C1 segment of cervical spinal cord (tissue), 14 donors: ENCODE measurements at places on chromosomes 3 and 15.
A peak's percentile ranks its signal among the peaks of the same experiment; 100 is the strongest.

- no peak for DNase-seq
Measured at GRCh38 chr15:60993008-60993407, 236.1 kb downstream of the RORA start.

- DNase-seq = no peak
Measured at GRCh38 chr15:68566377-68566954, 12.3 kb upstream of the CORO2B start.

GRCh38 chr3:53142986-53143385 lies 12.8 kb upstream of the RFT1 start:
- DNase-seq = peak; percentile 31

DNA sequence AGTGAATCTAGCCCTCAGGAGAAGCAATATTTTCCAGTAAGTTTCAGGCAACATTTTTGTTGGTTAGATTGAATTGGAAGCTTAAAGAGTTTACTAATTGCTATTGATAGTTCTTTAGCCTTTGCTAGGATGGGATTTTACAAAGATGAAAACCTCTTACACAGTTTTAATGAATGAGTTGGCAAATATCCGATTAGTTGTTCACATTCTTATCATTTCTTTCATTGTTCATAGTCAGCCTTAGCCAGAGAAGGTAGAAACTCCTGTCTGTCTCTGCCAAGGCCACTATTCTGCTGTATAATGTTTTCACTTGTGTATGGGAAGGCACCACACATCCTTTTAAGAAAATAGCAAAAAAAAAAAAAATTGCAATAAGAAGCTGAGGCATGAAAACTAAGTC lies 222.0 kb upstream of the MANF start:
- no peak for DNase-seq

DNA sequence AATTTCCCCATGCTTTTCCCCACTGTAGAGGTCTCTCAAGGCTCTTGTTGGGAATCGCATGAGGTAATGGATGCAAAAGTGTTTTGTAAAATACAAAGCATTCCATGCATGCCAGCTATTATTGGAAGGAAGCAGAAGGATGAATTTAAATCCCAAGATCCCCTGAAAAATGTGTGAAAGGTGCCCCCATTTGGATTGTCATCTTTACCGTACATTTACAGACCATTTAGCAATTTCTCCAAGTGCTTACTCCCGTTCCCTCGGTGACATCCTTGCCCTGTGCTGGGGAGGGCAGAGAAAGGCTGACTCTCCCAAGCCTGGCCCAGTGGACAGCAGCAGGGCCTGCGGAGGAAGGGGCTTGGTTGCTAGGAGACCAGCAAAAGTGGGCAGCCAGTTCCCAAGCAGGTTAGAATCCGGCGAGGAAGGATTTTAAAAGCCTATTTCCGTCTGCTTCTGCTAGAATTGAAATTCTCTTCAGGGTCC lies 31.1 kb upstream of the NEO1 start:
- DNase-seq = peak; percentile 14

DNA sequence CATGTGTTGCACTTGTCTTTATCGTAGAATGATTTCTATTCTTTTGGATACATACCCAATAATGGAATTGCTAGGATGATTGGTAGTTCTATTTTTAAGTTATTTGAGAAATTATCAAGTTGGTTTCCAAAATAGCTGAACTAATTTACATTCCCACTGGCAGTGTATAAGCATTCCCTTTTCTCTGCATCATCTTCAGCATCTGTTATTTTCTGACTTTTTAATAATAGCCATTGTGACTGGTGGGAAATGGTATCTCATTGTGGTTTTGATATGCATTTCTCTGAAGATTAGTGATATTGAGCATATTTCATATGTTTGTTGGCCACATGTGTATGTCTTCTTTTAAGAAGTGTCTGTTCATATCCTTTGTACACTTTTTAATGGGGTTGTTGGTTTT lies 81.7 kb upstream of the NUDT16 start:
- no peak for DNase-seq

DNA sequence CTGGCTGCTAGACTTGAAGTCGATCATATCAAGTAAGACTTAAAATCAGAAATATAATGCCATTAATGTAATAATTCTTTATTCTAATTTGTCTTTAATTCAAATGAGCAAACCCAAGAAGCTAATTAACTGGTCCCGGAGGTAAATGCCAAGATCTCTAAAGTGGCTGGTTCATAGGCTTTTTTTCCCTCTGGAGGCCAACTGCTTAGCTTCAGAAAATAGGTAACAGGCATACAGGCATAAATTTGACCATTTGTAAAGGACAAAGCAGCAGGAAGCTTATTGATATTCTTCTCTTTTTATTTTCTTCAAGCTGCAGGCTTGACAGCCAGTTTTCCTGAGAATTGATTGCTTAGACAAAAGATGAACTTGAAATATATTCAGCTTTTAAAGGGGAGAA lies 158.6 kb upstream of the RAP2B start:
- DNase-seq = no peak

- no peak for DNase-seq
Measured at GRCh38 chr15:54836052-54836795, 360.5 kb downstream of the RSL24D1 start.

- DNase-seq = no peak
Measured at GRCh38 chr15:60928210-60928609, 300.9 kb downstream of the RORA start.

DNA sequence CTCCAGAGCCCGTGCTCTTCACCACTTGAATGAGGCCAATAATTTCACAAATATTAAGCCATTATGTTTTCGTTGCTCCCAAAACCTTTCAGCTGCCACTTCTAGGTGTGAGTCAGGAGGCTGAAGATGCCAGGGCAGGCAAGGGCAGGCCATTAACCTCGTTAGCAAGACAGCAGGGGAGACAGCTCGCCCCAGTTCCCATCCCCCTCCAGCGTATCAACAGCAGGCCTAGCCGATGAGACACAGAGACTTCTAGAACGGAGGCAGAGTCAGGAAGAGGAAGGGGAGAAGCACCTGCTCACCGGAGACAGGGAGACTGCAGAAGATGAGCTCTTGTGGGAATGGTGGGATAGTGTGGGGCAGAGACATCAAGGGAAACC lies 28.0 kb upstream of the PLA2G4E start:
- DNase-seq = no peak

GRCh38 chr3:58241306-58242044 lies 3.9 kb downstream of the ABHD6 start:
- DNase-seq = no peak

DNA sequence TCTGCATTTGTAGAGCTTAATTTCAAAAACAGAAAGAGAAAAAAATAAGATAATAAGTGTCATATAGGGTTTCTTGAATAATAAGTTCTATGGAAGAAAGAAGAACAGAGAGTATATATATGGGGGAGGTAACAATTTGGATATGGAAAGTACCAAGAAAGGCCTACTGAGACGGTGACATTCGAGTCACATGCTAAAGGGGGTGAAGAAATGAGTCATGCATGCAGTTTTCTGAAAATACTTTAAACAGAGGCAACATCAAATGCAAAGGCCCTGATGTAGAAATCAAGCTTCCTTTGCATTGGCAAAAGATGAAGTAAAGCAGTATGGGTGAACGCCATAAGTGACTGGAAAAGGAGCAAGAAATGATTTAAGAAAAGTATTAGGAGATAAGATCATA lies 371.6 kb upstream of the ZNF385D start:
- no peak for DNase-seq

GRCh38 chr15:82709081-82709420 lies 624 bp downstream of the AP3B2 start:
- no peak for DNase-seq

DNA sequence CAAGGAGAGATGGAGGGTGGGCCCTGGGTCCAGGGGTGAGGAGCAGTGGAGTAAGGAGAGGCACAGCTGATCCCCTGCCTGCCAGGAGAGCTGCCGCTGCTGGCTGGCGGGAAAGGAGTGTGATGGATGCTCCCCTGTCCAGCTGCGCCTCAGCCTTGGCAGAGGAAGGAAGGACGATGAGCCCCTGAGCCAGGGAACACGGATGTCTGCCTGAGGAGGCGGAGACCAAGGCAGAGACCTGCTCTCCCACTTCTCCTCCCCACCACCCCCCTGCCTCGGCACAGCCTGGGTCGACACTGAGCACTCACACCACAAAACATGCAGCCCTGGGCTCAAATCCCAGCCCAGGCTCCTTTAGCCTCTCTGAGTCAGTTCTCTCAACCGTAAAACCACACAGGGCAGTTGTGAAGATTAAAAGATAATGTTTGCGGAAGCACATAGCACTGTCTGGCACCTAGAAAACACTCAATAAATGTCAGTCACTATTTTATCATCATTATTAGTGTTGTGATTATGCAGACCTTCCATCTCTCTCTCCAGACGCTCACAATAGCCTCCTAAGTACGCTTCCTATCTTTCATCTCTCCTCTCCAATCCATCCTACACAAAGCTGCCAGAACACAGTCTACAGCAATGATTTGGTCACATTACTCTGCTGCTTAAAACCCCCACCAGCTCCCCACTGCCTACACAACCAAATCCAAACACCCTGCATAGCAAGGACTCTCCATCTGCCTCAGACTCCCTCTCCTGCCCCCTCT lies 52.2 kb downstream of the SEMA5B start:
- no peak for DNase-seq

DNA sequence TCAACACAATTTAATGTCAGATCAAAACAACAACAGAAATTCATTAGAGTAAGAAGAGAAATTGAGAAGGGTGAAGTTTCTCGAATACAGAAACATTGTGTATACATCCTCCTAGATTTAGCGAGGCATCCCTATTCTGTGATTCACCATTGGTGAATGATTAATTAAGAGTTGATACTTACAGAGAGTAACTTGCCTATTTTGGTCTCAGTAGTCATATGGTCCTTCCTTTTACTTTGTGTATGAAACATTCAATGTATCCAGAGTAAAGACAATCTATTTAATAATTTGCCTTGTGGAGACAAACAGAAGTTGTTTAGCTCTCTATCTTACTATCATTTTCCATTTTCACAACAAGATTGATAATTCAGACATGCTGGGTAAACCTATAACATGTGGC lies 432.0 kb downstream of the ZPLD1 start:
- no peak for DNase-seq

DNA sequence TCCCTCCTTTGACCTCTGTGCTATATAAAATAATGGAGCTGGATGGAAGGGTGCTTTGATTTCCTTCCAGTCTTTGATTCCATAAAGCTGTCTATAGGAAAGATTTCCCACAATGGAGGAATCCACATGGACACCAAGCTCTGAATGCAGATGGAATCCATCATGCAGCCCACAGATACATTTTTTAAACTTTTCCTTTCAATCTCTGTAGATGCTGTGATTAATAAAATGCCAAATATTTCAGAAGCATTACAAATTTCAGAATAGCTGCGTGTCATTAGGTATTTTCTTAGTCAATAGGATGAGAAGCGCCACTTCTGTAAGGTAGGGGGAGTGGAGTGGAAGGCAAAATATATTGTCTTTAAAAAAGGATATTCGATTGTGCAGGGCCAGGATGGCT lies 489.0 kb downstream of the NTRK3 start:
- DNase-seq = no peak

GRCh38 chr3:89966877-89967665 lies 859.6 kb downstream of the EPHA3 start:
- no peak for DNase-seq

- DNase-seq = no peak
Measured at GRCh38 chr15:25792128-25792527, 71.0 kb downstream of the ATP10A start.

GRCh38 chr15:92167451-92167850 lies 226.2 kb upstream of the ST8SIA2 start:
- DNase-seq = no peak

- no peak for DNase-seq
Measured at GRCh38 chr15:77773903-77774302, 141.2 kb upstream of the LINGO1 start.

DNA sequence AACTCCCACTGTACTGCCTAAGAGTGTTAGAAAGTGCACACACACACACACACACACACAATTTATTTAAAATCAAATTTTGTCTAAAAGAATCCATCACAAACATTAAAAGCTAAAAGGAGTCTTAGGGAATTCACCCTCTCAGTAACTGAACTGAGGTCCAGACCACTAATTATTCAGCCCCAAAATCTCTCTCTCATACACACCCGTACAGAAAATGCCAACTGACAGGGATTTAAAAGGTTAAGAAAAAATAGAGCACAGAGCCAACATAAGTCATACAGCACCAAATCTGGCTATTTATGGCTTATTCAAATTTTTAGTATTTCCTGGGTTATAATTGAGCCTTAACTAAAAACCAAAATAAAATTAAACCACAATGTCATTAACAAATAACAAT lies 20.7 kb downstream of the GBE1 start:
- DNase-seq = no peak

DNA sequence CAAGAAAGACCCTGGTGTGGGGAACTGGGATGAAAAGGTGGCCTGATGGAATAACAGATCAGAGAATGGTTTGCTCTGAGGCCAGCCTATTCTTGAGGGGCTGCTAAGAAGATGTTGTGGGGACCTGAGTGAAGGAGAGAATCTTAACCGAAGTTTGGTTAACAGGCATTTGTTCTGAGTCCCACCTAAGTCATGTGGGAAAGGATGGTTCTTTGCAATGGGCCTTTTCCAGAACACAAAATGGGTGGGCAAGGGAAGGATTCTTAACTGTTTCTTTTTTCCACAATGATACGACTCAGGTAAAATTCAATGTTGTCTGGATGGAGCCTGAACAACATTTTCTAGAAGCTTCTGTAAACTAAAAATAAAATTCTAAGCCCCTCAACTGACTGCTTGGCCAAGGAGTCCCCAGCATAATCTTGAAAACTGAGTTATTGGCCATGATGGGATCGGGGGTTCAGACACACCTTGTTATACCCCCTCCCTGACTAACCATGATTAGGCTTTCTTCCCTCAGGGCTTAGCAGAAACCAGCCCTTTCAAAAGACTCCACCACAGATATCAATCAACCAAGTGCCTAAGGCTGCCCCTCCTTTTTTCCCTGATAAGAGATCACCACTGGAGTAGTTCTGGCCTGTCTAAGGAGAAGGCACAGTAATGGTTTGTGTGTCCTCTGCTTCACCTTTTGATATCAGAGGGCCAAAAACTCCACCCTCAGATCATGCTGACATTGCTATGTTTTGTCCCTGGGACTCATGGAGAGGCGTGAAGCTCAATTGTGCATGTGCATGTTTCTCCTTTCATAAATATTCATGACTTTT lies 30.1 kb downstream of the SCN11A start:
- no peak for DNase-seq

DNA sequence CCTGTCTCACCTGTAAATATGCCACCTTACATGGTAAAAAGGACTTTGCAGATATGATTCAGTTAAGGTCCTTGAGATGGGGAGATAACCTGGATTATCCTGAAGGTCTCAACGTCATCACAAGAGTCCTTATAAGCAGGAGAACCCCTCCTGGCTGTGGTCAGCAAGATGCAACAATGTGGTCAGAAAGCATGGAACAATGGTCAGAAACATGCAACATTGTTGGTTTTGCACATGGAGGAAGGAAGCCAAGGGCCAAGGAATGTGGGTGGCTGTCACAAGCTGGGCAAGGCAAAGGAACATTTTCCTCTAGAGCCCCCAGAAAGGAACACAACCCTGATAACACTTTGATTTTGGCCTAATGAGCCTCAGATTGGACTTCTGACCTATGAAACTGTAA lies 9.4 kb upstream of the SUMF1 start:
- DNase-seq = no peak

GRCh38 chr3:35549690-35550089 lies 89.6 kb upstream of the ARPP21 start:
- no peak for DNase-seq

GRCh38 chr3:179436517-179436916 lies 14.8 kb downstream of the GNB4 start:
- DNase-seq = no peak
